HCT116 (cell line): ENCODE measurements at places on chromosomes 7 and 10.

- no peak for DNase-seq
These were observed 89.8 kb upstream of the TMEM72 start for GRCh38 chr10:44821290-44821689.

DNA sequence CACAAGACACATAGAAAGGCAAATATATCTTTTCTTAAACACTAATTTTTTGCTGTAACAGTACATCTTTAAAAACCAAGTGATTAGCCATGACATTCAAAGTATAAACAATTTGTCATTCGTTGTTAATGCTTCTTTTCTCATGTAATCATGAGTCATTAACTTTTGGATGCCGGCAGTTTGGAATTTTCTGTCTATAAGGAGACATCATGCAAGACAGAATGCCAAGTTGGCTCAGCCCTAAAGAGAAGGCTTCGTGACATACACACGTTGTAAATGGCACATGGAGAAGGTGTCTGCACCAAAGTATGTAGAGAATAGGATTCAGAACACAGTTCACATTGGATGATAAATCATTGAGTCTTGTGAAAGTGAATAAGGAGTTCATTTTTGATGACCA, 35.9 kb downstream of the CCDC3 start:
- no peak for DNase-seq

DNA sequence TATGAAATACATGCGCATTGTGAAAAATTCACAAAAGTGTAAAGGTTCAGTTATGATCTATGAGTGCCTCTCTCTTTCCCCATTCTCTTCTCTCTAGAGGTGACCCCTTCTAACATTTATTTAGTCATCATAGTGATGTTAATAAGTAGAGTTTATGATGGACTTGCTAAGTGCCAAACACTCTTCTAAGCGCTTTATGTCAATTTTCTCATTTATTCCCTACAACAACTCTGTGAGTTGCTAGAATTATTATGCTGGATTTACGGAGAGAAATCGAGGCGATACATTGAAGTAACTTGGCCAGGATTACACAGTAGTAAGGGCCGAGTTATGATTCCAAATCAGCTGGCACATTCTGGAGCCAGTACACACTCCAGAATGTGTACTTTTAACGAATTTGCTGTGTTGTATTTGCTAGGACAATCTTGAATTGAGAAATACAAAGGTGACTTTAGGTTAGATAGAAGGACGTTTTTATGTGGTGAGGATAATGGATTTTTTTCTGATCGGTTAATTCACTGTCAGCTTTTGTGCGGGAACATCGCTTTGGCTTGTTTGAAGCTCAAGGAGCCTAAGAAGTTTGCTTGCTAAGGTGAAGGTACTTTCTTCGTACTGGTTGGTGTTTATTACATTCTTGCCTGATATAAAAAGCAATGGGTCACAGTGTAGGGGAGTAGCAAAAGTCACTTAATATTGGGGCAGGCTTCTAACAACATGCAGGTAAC, 1.4 kb downstream of the ATRNL1 start:
- no peak for DNase-seq

- no peak for DNase-seq
These were observed 101.1 kb downstream of the ABCC2 start for GRCh38 chr10:99883523-99883922.

DNA sequence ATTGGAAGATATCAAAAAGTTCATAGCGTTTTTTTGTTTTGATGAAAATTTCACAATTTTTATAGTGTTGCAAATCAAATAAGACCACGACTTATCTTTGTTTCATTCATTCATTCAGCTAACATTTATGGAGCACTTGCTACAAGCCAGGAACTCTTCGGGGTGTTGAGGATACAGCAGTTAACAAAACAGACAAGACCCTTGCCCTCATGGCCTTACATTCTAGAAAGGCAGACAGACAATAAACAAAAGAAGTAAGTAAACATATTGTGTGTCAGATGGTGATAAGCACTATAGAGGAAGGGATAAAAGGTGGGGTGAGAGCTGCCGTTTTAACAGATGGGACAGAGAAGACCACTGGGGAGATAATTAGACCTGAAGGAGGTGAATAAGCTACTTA, 41.6 kb upstream of the GSAP start:
- DNase-seq, result no peak

DNA sequence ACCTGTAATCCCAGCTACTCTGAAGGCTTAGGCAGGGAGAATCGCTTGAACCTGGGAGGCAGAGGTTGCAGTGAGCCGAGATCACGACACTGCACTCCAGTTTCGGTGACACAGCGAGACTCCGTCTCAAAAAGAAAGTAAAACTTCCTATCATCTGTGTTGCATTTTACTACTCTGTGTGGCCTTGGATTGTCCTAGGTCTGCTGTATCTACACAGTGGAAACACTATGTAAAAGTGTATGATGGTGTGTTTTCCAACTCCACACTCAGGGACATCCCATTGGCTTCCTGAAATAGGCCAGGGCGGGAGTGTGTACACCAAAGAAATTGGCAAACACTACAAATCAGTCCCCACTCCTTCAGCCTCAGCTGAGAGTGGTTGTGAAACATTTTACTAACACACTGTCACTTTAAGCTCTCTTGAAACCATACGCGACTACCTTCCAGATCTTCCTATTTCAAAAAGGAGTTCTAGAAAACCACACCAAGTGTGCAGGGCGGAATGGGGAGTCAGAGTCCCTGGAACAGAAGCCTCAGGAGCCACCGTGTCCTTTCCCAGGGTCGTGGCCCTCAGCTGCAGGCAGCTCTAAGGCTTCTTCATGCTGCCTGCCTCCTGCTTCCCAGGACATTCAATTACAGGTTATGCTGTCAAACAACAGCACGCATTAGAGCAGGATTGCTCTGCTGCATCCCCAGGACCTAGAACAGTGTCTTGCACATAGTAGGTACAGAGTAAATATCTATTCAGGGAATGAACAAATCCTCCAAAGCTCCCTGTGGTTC, 275.4 kb downstream of the PARD3 start:
- DNase-seq, result no peak

GRCh38 chr7:155258226-155258560, 39.5 kb upstream of the INSIG1 start:
- DNase-seq, result no peak

DNA sequence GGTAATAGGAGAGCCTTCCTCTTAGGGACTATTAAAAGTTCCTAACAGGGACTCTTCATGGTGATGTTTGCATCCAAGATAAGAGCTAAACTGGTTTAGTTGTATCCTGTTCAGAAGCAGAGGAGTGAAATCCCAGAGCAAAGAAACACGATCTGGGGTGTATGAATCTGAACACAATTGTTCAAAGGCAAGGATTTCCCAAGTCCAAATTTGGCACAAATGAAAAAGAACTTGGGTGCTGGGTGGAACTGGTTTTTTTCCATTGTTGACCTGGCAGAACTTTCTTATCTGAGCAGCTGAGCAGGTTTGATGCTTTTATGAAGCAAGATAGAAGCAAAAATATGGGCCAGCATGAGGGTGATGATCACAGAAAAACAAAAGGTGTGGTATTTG, 6.0 kb downstream of the AGFG2 start:
- DNase-seq, result no peak

DNA sequence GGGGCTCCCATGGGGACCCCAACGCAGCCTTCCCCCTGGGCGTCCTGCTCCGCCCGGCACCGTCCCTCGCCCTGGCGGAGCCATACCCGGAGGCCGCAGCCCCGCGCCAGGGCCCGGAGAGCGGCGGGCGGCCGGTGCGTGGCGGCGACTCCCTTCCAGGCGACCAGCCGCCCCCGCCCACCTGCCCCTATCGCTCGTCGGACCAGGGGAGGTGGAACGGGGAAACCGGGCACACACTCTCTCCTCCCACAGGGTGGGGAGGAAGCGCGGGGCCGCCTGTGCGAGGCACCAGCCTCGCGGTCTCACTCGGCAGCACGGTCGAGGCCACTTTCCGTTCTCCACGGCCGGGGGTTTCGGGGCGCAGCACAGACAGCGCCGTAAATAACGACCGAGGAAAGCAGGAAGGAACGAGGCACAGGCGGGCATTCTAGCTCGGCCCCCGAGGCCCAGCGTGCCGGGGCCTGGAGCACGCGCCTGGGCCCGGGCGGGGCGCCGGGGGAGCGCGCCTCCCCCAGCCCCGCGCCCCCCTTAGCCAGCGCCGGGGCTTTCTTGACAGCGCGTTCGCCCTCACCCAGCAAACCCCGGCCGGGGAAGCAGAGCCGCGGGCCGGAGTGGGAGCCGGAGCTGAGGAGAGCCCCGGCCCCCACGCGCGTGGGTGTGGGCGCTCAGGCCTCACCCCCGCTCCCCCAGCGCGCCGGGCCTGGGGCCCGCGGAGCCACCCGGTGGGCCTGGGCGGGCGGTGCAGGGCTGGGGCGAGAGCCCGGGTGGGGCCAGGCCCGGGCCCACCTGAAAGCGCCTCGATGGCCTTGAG, 936 bp downstream of the IGF2BP3 start:
- DNase-seq, result no peak

DNA sequence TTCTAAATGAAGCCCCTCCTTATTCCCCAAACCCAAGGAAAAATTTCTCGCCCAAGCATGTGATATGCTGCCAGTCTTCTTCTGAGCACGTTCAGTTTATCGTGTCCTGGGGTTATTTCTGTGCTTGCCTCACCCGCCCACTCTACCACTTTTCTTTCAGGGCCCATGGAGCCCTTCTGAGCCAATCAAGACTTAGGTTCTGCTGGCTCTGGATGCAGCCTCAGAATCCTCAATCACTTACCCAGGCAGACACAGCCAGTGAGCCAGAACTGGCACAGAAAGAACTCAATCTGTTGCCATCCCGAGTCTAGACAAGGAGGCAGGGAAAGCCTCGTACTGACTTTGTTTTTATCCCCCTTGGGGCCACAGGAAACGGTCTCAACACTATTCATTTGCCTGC, 34.2 kb upstream of the C10orf90 start:
- no peak for DNase-seq

DNA sequence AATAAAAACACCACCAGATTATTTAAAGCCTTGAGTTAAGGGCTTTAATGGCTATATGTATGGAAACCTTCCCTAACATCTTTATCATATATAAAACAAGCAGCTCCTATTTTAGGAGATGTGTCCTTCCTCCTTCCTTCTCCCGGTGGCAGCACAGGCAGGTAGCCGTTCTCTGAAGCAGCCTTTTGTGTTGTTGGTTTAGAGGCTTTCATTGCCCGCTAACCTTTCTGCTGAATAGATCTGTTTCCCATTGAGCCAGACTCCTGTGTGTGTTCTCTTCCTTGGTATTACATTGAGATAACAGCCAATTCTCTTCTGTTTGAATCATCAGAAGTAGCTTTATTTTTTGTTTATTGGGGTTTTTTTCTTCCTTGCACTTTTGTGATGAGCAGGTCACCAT, 131.3 kb downstream of the CACNB2 start:
- DNase-seq, result no peak

GRCh38 chr10:79229830-79230327, 117.4 kb upstream of the PPIF start:
- no peak for DNase-seq

DNA sequence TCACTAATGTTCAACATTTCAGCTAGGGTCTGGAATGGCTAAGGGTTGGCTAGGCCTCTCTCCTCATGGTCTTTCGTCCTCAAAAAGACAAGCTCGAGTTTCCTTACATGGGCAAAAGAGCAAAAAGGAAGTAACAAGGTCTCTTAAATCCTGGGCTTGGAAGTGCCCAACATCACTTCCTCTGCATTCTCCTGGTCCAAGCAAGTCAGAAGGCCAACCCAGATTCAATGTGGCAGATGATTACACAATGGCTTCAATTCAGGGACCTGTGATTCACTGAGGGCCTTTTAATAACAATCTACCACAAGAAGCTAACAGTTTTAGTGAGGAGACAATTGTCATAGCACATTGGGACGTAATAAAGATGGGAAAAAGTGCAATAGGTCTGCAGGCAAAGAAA, 4.4 kb upstream of the NUP205 start:
- no peak for DNase-seq

DNA sequence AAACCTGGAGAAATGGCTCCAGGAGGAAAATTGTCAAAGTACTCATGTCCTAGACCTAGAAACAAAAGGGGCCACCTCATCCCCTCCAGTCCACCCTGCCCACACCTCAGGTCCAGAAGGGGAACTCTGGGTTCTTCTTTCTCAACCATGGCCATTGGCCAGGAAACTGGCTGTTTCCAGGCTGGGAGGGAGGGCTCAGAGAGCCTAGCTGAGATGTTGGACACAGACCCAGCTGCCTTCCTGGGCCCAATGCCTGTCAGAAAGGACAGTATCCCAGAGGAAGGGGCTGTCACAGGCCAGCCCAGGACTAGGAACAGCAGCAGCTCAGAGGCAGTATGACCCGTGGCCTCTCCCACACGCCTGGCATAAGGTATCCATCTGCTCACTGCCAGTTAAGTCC, 9.6 kb downstream of the GRID1 start:
- DNase-seq, result no peak

- DNase-seq, result no peak
These were observed 167.8 kb downstream of the USP6NL start for GRCh38 chr10:11443468-11444154.

DNA sequence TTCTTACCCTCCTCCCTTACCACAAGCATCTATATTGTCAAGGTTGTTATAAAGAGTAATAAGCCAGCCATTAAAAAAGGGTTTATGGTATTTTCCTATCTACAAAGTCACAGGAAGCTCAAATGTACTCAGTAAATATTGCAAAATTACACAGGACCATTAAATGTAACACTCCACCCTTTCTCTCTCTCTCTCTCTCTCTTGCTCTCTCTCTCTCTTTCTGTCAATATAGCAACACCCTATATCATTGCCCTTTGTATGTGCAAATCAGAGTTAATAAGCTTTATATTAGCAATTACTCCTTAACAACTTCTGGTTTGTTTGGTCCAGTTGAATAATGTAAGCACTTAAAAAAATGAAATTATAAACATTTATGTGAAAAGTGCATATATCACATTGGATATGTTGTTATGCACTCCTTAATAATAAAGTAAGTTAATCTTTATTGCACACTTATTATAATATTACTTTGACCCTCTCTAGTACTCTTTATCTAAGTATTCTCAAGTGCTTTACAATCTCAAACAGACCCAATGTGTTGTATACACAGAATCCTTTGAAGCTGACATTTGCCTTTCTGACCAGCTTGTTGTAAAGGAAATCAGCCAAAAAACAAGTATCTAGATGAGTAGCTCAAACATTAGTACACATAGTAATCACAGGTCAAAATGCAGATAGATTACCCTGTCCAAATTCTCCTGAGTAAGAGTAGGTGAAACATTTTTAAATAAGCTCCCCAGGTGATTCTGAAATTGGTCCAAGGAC, 93.2 kb downstream of the CFTR start:
- no peak for DNase-seq

DNA sequence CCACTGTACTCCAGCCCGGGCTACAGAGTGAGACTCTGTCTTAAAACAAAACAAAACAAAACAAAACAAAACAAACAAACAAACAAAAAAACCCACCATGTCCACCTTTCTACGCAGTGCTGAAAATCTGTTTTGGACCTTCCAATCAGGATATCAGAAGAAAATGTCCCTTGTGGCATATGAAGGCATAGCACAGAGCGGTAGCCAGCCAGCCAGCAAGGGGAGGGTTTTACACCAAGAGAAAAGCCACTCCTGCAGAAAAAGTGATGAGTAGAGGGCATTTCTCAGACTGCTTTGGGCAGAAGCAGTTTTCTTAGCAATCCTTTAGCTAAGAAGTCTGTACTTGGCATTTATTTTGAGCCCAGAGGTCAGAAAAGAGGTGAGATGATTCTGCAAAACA, 612.2 kb downstream of the TYW1 start:
- no peak for DNase-seq
